Activated CD4-positive, alpha-beta memory T cell treated with anti-CD3 and anti-CD28 coated beads for 36 hours (primary cell): ENCODE measurements at places on chromosomes 16 and 17.

DNA sequence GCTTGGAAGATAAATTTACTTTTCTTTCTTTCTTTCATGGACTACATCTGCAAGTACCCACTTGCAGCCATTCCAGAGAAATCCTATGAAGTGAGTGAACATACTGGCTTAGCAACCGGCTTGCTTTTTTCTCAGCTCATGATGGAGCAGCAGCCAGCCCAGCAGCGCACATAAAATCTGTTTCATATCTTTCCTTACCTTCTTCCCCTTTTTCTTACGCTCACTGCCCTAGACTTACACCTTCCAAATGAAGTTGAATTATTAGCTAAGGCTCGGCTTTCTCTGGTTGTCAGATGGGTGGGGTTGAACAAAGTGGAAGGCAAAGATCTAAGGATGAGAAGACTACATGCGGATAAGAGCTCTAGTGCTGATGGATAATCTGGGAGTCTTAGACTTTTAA is 13.9 kb upstream of the ABCA8 start:
- no peak for DNase-seq

DNA sequence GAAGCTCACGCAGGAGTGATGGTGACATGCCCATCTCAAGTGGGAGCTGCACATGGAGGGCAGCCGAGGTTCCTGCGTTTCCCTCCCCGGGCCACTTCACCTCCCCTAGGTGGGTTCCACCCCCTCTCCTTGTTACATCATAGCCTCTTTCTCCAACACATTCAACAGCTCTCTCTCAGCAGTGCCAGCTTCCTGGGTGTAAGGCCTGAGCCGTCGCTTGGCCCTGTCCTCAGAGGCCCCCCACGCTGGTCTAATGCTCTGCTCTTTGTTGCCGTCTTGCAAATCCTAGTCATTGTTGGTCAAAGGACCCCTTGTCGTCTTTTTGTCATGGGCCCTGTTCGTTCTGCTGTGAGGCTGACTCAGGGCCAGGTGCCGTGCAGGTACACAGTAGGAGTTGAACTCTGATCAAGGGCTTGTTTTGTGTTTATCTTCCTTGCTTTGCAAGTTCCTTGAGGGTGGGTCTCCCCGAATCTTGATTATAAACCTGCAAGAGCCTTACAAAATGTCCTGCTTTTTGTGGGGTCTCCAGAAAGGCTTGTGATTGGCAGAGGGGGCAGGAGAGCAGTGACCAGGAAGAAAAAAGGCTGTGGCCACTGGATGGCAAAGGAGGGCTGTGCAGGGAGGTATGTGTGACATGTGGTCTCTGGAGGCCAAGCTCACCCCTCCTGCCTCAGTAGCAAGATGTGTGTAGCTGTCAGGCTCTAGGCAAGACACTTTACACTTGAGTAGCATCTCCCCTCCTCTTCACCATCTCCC is 136.6 kb downstream of the CCDC182 start:
- no peak for DNase-seq

- DNase-seq = peak; percentile 45
These were observed 2.0 kb upstream of the SPHK1 start for GRCh38 chr17:76382351-76382802.

DNA sequence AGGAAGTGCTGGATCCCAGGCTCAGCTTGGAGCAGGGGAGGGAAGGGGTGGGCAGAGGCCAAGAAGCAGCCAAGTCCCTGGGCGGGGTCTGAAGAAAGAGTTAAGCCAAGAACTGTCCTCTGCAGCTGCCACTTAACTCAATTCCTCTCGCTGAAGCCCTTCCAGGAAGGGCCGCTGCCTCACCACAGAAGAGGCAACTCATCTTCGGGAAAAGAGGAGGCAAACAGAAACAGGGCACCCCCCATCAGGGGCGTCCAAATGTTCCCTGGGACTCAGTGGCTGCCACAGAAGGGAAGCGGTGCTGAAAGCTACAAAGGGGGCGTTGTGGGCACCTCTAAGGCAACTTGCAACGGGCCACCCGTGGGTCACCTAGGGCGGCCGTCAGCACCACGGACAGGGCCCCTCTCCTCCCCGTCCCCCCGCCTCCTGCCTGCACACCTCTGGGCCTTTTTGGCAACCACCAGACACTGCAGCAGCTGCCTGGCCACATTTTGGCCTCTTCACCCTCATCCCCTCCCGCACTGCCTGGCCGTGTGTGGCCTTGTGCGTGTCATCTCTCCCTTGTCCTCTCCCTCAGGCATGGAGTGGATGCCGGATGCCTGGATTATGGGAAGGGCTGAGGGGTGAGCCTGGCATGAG is 2.5 kb downstream of the TLCD3B start:
- DNase-seq = peak; percentile 47

DNA sequence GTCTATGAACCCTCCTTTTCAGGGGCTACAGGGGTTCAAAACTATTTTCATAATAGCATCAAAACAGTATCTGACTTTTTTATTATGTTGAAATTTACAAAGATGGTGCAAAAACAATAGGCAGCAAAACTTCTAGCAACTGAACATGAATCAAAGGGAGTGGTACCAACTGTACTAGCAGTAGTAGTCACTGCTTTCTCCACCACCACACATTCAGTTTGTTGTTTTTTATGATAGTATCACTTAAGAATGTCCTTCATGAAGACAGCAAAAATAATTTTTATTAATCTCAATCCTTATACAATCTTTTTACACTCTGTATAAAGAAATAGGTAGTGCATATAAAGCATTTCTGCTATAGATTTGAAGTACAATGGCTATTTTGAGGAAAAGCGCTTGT is 47.6 kb downstream of the MED13 start:
- no peak for DNase-seq

DNA sequence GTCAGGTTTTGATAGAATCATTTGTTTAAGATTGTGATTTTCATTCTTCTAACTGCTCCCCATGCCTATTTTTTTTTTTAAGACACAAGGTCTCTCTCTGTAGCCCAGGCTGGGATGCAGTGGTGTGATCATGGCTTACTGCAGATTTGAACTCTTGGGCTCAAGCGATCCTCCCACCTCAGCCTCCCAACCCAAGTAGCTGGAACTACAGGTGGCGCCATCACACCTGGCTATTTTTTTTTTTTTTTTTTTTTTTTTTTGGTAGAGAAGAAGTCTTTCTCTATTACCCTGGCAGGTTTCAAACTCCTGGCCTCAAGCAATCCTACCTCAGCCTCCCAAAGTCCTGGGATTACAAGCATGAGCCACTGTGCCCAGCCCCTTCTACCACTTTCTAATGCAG is 223.3 kb downstream of the CBLN1 start:
- DNase-seq = no peak

- no peak for DNase-seq
These were observed 1.5 kb upstream of the WFIKKN1 start for GRCh38 chr16:629185-629832.

DNA sequence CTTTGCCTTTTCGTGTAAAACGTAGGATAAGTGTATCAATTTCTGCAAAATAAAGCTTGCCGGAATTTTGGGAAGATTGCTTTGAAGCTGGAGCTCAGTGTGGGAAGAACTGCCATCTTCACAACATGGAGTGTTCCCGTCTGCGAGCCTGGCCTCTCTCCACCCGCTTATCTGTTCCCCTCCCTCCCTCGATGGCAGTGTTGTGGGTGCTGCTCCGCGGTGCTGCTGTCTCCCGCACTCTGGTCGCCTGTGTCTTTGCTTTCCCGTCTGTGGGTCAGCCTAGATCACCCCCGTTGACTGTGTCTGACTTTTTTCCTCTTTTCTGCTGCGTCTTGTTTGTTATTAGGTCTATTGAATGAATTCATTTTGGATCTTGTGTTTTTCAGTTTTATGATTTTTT is 17.0 kb downstream of the ACSF3 start:
- DNase-seq = no peak

GRCh38 chr16:1706386-1707192 is 594 bp downstream of the MAPK8IP3 start:
- peak; percentile 65 for DNase-seq

- no peak for DNase-seq
These were observed 868 bp downstream of the KCNJ12 start for GRCh38 chr17:21376759-21377690.

GRCh38 chr17:76036497-76037261 is 9.6 kb upstream of the EVPL start:
- no peak for DNase-seq

GRCh38 chr17:15145621-15146020 is 119.5 kb downstream of the PMP22 start:
- no peak for DNase-seq

DNA sequence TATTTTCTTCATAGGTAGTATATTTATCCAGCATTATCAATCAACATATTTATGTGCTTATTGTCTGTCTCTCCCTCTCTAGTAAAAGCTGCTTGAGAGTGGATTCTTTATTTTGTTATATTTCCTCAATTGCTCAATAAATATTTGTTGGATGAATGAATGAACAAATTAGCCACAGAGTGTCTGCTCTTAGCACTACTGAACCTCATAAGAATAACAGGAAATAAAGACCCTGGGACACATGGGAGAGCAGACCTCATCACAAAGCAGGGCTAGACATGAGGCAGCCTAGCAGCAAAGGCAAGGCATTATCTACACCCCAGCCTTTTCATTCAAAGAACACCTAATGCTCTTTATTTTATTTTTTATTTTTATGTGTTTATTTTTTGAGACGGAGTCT is 34.9 kb upstream of the TANC2 start:
- no peak for DNase-seq

DNA sequence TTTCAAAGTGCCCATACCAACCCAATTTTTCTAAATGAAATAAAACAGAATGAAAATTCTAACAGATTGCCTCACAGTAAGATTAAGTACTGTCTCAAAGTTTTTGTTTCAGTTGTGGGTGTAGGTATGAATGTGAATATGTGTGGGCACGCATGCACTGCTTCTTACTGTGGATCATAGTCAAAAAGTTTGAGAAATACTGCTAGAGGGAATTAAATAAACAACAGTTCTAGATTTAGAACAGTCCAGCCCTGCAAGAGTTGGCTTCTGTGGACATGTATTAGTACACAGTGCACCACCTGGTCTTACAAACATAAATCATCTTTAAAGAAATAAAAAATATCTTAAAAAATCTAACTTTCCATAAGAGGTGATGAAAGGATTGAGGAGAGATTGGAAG is 8.4 kb downstream of the ZNF652 start:
- DNase-seq = no peak

DNA sequence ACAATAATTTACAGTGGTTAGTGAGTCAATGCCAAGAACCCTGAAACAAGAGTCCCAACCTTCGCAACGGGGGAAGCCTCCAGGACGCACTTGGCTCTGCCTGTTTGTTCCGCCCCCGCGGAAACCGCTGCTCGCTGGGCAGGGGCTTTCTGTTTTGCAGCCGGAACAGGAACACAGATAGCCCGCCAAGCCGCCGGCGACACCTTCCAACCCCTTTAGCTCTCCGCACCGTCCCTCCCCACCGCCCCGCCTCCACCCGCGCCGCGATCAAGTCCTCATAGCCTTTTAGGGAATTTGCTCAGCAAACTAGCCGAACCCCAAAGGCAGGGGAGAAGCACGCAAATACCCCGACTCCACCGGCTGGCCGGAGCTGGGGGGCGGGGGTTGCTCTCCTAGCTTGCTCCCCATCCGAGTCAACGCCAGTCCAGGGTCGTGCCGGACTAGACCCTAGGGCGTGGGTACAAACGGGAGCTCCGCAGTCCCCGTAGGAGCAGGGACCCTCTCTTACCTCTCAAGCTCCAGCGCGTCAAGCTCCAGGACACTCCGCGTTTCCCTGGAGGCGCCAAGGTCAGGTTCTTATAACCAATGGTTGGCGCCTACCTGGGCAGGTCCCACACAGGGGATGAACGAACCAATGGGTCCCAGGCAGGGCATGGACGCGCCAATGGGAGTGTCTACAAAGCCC is at the start of gene SLFN13:
Gene SLFN13 (minus strand): TSS at position 553 of the 685 bp plus-strand sequence. CDS start 3,086 bp downstream, outside the sequence.
- DNase-seq = peak; percentile 97

DNA sequence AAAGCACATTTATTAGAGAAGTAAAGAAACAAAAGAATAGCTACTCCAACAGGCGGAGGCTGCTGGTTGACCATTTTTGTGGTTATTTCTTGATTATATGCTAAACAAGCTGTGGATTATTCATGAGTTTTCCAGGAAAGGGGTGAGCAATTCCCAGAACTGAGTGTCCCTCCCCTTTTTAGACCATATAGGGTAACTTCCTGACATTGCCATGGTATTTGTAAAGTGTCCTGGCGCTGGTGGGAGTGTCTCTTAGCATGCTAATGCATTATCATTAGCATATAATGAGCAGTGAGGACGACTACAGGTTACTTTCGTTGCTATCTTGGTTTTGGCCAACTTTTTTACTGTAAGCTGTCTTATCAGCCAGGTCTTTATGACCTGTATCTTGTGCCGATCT is 12.2 kb upstream of the HS3ST4 start:
- no peak for DNase-seq

DNA sequence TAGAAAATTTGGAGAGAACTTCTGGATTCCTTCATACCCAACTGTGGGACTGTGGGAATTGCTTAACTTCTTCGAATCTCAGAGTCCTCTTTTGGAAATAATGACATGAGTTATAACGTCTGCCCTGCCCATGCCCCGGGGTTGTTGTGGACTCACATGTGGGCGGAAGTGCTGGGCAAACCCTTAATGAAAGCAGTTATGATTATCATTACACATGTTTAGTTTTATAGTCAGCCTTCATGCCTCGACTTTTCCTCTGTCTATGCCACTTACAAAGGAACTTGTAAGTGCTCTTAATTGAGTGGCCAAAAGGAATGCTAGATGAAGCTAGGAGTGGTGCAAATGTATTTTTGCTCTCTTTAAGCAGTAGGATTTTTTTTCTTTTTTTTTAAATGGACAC is 3.9 kb downstream of the KRT27 start:
- no peak for DNase-seq

- no peak for DNase-seq
These were observed 146.6 kb downstream of the SKAP1 start for GRCh38 chr17:48283411-48283810.

- DNase-seq = no peak
These were observed 17.3 kb upstream of the CAPN15 start for GRCh38 chr16:510066-510825.

- no peak for DNase-seq
These were observed 222.5 kb downstream of the C16orf78 start for GRCh38 chr16:49596068-49596467.

GRCh38 chr16:80092681-80093080 is 448.1 kb upstream of the DYNLRB2 start:
- DNase-seq = no peak

DNA sequence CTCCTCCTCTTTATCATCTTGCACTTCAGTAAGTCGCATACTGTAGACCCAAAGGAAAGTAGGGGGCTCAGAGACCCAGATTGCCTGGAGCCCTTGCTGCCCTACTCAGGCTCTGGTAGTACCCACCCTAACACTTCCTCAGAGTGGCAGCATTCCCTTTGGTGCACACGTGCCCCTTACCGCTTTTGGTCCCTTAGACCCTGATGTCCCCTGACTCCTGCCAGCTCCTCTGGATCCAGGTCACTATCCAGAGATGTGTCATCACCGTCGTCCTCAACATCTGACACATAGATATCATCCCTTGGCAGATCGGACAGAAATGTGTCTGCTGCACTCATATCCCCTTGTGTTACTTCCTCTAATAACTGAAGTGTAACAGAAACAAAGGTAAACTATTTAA is 5.4 kb upstream of the PSMC5 start:
- no peak for DNase-seq
